NCI-H2081 treated with DMSO at 0.1 percent for 48 hours (cell line): ENCODE measurements at places on chromosomes 3 and 15.

DNA sequence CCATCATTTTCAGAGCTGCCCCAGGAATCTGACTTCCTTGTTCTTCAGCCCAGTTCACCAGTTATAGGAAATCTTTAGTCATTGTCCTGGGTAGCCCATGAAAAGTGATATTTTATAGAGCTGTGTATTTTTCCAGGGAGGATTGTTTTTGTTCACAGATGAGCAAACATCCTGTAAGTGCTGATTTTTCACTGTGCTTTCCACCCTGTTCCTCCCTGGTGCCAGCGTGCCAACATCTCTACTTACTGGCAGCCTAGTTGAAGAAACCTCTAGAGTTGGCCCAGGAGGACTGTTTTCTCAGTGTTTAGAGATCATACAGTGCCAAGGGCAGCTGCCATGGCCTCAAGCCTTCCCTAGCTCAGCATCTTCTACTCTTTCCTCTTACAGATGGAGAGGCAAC, 41.3 kb downstream of the ST6GAL1 start:
- DNase-seq, result no peak

GRCh38 chr3:108959017-108959416, 5.3 kb upstream of the GUCA1C start:
- DNase-seq, result no peak

- DNase-seq, result no peak
Observed at GRCh38 chr15:56460071-56460470, 4.9 kb downstream of the MNS1 start.

DNA sequence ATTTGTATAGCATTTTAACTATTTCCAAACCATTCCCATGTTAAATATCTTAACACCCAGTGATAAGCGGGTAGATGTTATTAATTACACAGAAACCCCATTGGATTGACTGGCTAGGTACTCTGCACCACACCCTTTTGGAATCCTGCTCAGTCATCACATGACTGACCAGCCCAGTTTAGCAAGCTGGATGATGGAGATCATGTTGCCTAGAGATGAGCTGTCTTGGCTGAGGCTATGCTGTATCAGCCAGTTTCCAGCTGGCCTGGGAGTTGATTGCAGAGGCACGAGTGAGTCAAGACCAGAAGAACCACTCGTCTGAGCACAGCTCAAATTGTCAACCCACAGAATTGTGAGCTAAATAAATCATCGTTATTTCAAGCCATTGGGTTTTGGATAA, 124.6 kb downstream of the ZNF621 start:
- DNase-seq, result no peak

- no peak for DNase-seq
Observed at GRCh38 chr3:58141766-58142345, 68.9 kb downstream of the DNASE1L3 start.

DNA sequence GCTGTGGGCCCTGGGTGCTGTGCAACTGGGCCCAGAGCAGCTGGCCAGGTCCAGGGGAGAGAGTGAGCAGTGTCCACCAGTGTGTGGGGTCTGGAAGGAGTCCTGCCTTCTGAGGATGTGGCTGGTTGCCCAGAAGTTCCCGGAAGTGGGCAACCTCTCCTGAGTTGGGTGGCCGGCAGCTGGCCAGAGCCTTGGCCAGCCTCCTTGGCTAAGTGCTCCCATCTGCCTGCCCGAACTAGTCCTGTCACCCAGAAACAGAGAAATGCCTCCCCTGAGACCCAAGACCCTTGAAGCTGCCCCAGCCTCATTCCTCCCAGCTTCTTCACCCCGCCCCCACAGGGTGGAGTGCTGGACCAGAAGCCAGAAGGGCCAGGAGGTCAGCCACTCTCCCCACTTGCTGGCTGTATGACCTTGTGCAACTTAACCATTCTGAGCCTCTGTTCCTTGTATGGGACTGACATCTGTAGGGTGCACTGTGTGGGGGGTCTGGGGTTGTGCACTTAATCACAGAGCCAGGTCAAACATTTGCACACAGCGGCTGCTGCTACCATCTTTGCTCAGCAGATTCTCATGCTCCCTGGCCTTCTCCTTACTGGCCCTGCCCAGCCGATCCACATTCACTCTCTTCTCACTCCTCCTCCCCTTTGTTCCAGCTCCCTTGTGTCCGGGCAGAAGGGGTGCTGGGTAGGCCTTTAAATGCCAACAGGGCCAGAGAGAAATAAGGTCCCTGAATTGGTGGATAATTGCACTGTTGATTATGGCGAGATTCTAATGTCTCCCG, 7.5 kb upstream of the ALAS1 start:
- no peak for DNase-seq

- DNase-seq, result no peak
Observed at GRCh38 chr3:120171134-120171873, 77.1 kb upstream of the GSK3B start.

DNA sequence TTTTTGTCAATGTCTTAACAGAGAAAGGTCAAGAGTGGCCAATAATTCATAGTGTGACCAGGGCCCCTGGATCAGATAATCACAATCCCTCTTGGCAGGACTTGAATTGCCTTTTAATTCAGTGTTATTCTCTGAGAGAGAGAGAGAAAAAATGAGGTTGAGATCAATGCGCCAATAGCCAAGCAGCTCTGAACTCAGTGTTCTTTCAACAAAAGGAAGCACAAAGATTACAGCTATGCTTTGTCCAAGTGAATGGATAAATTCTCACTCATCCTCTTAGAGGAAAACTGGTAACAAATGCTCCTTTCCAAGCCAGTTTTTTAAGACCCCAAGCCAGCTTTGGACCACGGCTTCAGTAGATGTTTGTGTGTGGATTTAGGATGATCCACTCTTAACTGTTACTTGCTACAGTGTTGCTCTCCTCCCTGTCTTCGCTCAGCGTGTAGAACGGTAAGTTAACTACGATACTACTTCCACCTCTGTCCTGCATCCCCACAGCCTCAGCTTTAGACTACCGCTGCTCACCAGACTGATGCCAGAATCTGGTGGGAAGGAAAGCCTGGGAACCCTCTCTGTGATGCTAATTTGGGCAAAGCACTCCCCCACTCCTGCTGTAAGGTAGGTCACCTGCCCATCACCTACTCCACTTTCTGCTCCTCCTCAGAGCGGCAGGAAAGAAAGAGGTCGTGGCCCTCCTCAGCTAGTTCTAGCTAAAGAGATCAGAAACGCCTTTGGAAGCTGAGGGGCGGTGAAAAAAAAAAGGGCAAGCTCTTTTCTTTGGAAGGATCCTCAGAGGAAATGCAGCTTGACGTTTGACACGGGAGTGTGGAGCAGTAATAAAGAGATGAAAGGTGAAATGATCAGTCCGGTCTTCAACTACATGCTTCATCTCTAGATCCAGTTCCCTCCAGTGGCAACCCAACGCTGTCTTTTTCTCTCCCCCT, 46.8 kb upstream of the LPP start:
- no peak for DNase-seq

DNA sequence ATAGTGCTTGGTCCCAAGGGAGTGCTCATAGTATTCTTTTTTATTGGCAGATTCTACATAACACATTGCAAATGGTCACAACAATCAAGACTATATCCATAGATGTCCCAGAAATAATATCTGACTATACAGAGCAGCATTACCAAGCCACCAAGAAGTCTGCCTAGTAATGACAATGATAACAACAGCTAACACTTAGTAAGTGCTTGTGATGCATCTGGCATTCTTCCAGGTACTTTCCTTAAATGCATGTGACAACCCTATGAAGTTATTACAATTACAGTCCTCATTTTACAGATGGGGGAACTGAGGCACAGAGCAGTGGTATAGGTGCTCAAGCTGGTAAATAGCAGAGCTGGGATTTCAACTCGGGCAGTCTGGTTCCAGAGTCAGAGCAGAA, 49.6 kb upstream of the ICE2 start:
- DNase-seq, result no peak

DNA sequence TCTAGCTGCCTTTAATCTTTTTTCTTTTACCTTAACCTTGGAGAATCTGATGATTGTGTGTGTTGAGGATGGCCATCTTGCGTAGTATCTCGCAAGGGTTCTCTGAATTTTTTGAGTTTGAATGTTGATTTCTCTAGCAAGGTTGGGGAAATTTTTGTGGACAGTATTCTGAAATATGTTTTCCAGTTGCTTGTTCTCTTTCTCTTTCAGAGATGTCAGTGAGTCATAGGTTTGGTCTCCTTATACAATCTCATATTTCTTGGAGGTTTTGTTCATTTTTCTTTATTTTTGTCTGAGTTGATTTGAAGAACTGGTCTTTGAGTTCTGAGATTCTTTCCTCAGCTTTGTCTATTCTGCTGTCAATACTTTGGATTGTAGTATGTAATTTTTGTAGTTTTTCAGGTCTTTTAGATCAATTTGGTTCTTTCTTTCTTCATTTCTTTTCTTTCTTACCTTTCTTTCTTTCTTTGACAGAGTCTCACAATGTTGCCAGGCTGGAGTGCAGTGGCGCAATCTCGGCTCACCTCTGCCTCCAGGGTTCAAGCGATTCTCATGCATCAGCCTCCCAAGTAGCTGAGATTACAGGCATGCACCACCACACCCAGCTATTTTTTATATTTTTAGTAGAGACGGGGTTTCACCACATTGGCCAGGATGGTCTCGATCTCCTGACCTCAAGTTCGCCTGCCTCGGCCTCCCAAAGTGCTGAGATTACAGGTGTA, 366.4 kb upstream of the RASGRP1 start:
- DNase-seq, result no peak

- DNase-seq, result no peak
Observed at GRCh38 chr3:95271395-95271794, 1208.5 kb downstream of the NSUN3 start.
